NCI-H524 treated with DMSO at 0.1 percent for 48 hours (cell line): ENCODE measurements at places on chromosomes 16 and 17.

GRCh38 chr17:4806777-4807604, at the start of gene PLD2:
Gene PLD2, plus strand, starts transcription at chr17:4807152. Its CDS starts 621 bp downstream, at chr17:4807773.
- no peak for DNase-seq

GRCh38 chr17:66929591-66929990, 34.9 kb upstream of the CACNG4 start:
- DNase-seq = no peak

DNA sequence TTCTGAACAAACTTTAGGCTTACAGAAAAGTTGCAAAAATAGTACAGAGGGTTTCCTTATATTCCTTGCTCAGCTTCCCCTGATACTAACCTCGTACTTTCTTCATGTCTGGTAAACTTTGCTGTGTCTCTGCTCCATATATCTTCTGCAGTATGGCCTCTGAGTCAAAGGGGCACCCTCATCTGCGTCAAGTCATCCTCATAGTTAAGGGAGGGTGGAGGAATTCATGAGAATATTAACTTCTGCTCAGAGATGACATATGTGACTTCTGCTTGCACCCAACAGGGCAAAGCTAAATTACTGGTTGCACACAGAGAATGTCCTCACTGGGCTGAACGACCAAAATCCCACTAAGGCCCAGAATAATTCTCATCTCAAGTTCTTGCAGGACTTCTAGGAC, 4.3 kb upstream of the CCL7 start:
- no peak for DNase-seq

DNA sequence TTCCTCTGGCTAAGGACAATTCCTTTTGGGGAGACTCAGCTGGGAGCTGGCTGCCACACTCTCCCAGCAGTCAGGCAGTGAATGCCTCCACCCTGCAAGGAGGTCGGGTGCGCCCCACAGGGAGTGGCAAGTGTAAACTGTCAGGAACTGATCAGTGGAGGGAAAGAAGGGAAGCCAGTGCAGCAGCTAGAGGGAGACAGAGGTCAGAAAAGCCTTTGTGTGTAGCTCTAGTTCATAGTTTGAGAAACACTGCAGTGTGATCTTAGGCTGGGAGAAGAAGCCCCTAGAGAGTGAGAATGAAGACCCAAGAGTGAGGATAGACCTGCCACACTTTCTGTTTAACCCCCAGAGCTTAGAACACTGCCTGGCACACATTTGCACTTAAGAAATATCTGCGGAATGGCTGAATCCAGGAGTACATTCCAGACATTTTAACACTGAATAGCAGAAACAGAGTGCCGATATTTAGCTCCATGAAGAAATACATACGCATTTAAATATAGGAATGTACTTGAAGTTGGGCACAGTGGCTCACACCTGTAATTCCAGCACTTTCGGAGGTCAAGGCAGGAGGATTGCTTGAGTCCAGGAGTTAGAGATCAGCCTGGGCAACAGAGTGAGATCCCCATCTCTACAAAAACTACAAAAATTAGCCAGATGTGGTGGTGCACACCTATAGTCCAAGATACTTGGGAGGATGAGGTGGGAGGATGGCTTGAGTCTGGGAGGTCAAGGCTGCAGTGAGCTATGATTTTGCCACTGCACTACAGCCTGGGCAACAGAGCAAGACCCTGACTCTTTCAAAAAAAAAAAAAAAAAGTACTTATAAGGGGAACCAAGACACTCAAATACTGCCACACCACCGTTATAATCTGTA, 11.1 kb upstream of the SLC5A11 start:
- peak; percentile 37 for DNase-seq

GRCh38 chr16:55014022-55014421, 83.4 kb downstream of the IRX5 start:
- DNase-seq = no peak

DNA sequence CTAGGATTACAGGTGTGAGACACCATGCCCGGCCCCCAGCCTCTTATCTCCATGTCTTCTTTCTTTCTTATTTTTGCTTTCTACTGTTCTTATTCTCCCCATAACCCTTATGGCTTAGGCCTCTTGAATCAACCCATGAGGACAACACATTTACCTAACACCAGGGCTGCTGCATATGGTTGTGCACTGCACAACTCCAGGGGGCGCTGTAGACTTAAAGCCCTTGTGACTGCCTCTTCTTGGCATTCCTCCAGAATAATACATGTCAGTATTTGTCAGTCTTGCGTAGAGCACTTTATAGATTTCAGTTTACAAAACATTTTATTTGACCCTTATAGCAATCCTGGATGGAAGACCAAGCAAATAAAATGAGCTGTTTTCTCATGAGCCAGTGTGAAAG, 225.0 kb upstream of the SALL1 start:
- no peak for DNase-seq

GRCh38 chr16:27273670-27274423, 5.3 kb upstream of the NSMCE1 start:
- DNase-seq = no peak

DNA sequence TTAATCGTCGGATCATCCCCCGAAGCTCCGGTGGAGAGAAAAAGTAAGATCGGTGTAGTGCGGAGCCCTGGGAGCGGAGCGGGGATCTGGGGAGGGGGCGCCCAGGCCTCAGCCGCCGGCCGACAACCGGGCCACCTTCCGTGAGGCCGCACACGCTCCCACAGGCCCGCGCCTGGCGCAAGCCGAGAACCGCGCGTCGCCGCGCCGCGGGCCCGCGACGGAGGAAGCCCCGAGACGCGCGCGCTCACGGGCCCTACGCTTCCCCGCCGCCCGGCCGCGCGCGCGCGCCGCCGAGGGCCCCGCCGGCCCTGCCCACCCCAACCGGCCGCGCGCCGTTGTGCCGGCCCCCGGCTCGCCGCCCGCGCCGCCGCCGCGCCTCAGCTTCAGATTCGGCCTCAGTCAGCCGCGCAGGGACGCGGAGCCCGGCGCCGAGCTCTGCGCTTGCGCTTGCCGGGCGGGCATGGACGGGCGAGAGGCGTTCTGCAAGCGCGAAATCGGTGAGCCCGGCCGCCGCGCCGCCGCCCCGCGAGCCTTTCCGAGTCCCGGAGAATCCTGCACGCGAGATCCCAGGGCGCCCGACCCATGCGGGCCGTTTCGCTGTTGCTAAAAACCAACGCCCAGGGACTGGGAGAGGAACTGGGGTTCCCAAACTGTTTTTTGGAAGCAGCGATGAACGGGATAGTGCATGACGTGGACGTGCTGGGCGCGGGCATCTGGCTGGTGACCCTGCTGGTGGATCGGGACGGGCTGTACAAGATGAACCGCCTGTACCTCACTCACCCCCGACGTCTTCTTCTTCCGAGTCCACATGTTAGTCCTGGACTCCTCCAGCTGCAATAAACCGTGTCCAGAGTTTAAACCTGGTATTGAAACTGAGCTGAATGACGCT, 28.0 kb upstream of the LRRC37A start:
- no peak for DNase-seq

DNA sequence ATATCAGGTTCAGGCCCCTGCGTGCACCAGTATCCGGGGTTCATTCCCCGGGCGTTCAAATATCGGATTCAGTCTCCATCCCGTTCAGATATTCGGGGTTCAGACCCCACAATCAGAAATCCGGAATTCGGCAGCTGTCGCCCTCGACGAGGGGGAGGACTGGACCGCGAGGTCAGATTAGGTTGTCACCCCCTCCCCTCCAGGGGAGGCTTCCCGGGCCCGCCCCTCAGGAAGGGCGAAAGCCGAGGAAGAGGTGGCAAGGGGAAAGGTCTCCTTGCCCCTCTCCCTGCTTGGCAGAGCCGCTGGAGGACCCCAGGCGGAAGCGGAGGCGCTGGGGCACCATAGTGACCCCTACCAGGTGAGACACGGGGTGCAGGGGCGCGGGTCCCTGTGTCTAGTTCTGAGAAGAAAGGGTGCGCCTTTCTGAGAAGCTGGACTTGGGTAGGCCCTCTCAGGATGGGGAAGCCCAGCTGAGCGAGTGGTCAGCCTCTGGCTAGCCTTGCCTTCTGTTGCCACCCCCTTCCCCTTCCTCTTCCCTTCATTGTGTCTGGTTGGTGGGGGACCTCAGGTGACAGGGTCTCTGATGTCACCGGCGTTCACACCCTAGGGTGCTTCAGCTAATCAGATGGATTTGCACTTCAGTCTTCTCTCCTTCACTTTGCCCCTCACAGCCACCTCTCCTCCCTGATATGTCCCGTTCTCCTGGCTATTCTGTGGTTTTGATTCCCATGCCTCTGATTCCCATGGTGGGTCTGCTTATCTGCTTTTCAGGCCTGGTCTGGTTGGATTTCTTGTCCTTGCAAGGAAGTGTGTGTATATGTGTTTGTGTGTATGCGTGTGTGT, 844 bp downstream of the TAOK2 start:
- no peak for DNase-seq

DNA sequence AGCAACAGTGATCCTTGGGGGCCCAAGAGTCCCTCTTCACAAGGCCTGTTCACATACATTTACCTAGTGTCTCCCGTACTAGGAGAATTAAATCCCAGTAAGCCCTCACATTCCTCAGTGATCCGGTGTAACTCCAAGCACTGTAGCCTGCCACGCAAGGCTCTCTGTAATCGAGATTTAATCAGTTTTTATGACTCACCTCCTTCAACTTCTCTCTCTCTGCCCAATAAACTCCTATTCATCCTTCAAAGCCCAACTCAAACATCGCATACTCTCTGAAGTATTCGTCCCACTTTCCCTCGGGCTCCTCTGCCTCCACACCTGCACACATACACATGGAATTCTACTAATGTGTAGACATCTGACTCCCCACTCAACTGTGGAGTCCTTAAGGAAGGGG, 141.8 kb downstream of the CMIP start:
- DNase-seq = no peak

- no peak for DNase-seq
These were observed 7.9 kb upstream of the SPHK1 start for GRCh38 chr17:76376318-76377133.

- no peak for DNase-seq
These were observed 17.7 kb upstream of the ZNF594 start for GRCh38 chr17:5209396-5209795.

DNA sequence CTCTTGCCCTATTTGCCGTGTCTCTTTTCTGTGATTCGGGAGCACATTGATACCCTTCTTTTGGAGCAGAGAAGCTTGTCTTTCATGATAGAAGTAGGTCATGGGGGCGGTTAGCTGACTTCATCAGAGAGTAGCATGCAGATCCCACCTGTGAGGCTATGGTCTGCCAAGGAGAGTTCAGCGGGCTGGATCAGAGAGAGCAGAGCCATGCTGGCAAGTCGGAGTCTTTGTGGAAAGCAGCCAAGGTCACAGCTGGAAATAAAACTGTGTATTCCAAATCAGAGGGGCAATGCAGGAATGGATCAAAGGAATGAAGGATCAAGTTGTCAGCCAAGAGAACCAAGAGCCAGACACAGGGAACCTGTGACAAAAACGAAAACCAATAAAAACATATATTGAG, 595.9 kb downstream of the WWOX start:
- DNase-seq = no peak

GRCh38 chr17:80750263-80750662, 205.6 kb downstream of the RPTOR start:
- no peak for DNase-seq

DNA sequence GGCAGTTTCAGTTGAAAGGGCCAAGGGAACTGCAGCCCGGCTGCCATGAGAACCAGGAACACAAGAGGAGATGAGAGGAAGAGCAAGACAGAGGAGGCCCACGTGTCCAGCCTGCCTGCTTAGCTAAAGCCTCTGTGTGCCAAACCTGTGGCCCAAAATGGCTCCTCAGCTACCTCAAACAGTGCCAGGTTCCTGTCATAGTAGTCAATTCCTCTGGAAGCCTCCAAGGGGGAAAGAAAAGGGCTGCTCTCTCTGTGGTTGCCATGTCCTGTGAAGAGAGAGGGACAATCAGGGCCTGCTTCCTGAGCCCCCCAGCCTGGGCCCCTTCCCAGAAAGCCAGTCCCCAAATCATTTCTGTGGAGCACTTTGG, 5.2 kb downstream of the SLC12A4 start:
- DNase-seq = no peak

GRCh38 chr16:68612996-68613395, 32.1 kb upstream of the CDH3 start:
- DNase-seq = no peak

GRCh38 chr16:58337090-58337444, 42.2 kb upstream of the PRSS54 start:
- no peak for DNase-seq

DNA sequence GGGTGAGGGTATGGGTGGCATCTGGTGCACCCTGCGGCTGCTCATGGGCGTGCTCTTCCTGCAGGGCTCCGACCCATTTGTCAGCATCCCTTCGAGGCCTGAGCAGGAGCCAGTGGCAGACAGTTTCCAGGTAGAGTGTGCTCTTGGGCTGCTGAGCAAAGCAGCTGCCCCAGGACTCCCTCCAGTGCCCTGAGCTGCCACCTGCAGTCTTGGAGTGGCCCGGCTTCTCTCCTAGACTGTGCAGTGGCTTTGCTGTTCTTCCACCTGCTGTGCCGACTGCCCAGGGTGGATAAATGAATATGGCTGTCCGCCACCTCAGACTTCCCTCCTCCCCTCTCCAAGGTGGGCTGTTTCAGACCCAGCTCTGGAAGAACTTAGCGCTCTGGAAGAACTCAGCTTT, 10.8 kb upstream of the JPT2 start:
- no peak for DNase-seq

GRCh38 chr17:81733507-81734404, 21.7 kb downstream of the SLC25A10 start:
- peak; percentile 51 for DNase-seq

- no peak for DNase-seq
These were observed 3.1 kb downstream of the ALOX15B start for GRCh38 chr17:8041979-8042378.

DNA sequence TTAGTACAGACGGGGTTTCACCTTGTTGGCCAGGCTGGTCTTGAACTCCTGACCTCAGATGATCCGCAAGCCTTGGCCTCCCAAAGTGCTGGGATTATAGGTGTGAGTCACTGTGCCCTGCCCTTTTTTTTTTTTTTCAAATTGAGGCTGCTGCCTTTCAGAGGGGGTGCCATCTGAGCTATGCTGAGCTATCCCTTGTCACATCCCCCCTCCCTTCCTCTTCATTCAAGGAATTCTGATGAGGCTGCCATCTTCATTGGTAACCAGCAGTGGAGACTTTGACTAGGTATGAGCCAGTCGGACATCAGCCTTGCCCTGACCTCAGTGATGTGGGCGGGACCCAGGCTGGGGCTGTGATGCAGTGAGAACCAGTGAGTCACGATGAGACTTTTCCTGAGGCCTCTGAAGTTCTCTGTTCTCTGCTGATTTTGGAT, 24.4 kb upstream of the GPT2 start:
- DNase-seq = no peak

GRCh38 chr16:17160920-17161431, 309.8 kb downstream of the XYLT1 start:
- no peak for DNase-seq

GRCh38 chr17:36928471-36929345, 8.6 kb upstream of the LHX1 start:
- no peak for DNase-seq

GRCh38 chr17:7997186-7997585, 5.2 kb upstream of the GUCY2D start:
- DNase-seq = no peak

DNA sequence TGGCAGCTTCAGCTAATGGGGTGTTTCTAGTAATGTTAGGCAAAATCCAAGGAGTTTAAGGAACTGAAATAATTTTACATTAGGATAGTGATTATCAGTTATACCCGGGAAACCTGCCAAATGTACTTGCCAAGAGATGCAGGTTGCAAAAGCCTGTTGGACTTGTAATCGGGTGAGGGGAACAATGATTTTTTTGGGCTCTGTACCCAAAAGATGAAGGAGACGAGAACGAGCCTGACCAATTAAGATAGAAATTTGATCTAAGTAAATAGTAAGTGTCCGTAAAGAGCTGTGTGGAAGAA, 56.3 kb upstream of the ARL4D start:
- no peak for DNase-seq
